Mesothelial cell of epicardium (in vitro differentiated cells): ENCODE measurements at places on chromosomes 2 and 18. TPM values are rescaled to one million over a fixed set of nuclear protein-coding genes. Genes with fewer than 3 reads are reported as not detected.
A peak's percentile ranks its signal among the peaks of the same experiment; 100 is the strongest.

GRCh38 chr2:25000503-25001324 lies 29.0 kb upstream of the DNAJC27 start:
- no peak for DNase-seq

The NEB gene
- 0.92 to 1.2 TPM (median 1.1 TPM) in 3 replicates for total RNA-seq

GRCh38 chr18:11909061-11909455 lies 941 bp upstream of the MPPE1 start:
- DNase-seq, result no peak

GRCh38 chr2:105324732-105325131 lies 4.8 kb downstream of the TGFBRAP1 start:
- no peak for DNase-seq

The ABHD1 gene
- total RNA-seq, result 0.95 to 1.5 TPM (median 0.99 TPM) in 3 replicates

DNA sequence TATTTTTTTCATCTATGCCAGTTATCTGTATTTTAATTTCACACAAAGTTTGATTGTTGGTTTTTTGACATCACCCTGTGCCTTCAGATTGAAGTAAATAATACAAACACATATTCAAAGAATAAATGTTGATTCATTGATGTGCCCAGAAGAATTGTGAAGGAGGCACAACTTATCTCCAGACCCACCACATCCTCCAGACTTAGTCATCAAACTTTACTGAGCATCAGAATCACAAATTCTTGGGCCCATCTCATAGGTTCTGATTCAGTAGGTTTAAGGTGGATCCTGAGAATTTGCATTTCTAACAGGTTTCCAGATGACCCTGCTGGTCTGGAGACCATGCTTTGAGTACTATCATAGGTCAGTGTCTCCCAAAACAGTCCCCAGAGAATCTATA lies 82.8 kb upstream of the PIK3C3 start:
- DNase-seq, result no peak

The PLEKHH2 gene
- total RNA-seq, result 11.3 to 12.0 TPM (median 11.8 TPM) in 3 replicates

- DNase-seq, result no peak
These were observed 5.2 kb downstream of the GNLY start for GRCh38 chr2:85699325-85699724.

The ATG4B gene
- 125 to 135 TPM (median 133 TPM) in 3 replicates for total RNA-seq

GRCh38 chr18:64888956-64889355 lies 740.1 kb upstream of the LINC00305 start:
- no peak for DNase-seq

- DNase-seq, result no peak
These were observed 166.7 kb downstream of the ST6GAL2 start for GRCh38 chr2:106719222-106719621.

- DNase-seq, result no peak
These were observed 81.9 kb upstream of the SERPINE2 start for GRCh38 chr2:224120986-224121385.

The BABAM2 gene
- 36.3 to 45.6 TPM (median 43.5 TPM) in 3 replicates for total RNA-seq

- no peak for DNase-seq
These were observed 77.0 kb upstream of the CNGA3 start for GRCh38 chr2:98269274-98269673.

- no peak for DNase-seq
These were observed 46.4 kb upstream of the MTCL1 start for GRCh38 chr18:8658858-8659485.

The BUB1 gene
- total RNA-seq, result 20.2 to 21.2 TPM (median 21.2 TPM) in 3 replicates

- no peak for DNase-seq
These were observed 18.4 kb upstream of the SPRED2 start for GRCh38 chr2:65450810-65451209.

The ASIC4 gene
- total RNA-seq, result 0.98 to 1.4 TPM (median 1.1 TPM) in 3 replicates

DNA sequence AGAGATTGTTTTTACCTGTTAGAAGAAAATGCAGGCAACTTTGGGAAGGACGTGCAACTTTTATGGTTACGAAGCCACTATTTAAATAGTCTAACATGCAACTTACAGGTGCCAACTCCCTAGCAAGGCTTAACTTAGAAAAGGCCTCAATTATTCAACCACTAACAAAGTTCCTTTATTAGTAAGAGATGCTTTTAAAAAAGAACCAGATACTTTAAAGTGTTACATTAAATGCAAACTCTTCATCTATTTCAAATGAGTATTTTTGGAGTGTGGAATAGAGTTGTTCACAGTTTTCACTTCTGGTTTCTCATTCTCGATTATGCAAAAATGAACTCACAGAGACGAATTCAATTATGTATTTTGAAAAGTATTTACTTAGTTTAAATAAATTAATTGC lies 51.7 kb downstream of the PELI1 start:
- DNase-seq, result no peak

DNA sequence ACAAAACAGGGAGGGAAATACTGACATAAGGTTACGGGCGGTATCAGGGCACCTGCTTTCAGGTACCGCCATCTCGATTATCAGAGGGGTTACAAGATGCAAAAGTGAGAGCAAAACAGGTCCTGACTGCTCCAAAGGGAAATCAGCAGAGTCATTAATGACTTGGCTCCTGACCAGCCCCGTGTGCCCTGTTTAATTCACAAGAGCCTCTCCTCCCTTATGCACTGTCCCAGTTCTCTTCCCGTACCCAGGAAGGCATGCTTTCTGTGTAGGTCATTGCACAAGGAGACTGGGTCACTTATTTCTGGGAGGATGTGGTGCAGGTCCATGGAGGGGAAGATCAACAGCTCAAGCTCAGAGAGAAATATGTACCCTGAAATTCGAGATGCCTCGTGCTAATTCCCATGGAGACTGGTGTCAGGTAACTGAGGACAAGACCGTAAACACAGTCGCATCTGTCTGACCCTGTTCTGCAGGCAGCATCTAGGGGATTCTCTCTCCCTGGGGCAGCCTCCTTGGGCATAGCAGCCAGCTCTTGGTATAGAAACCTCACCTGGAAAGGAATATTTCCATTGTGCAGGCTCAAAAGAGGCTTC lies 79.9 kb downstream of the HNRNPLL start:
- no peak for DNase-seq

DNA sequence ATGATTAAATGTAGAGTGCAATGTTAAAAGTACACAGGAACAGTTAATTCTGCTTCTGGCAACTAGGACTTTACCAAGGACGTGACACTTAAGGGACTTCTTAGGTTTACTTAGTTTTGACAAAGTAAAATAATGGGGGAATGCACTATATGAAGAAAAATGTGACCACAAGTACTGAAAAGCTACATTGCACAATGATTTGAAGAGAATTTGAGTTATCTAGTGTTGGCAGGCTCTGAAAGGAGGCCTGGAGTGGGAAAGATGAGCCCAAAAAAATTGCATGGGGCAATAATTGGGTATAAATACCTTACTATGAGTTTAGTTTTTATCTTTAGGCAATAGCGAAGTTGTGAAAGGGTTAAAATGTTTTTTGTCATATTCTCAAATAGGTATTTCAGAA lies 173.7 kb downstream of the DOK6 start:
- no peak for DNase-seq

The SH3RF3 gene
- 2.5 to 2.8 TPM (median 2.7 TPM) in 3 replicates for total RNA-seq

The SERPINB2 gene
- 1.00 to 1.4 TPM (median 1.2 TPM) in 3 replicates for total RNA-seq

The WIPF1 gene
- total RNA-seq, result 19.0 to 21.1 TPM (median 20.6 TPM) in 3 replicates

- DNase-seq, result no peak
These were observed 82.0 kb upstream of the RANBP2 start for GRCh38 chr2:108637304-108637669.

The MRO gene
- total RNA-seq, result 0.18 to 0.40 TPM (median 0.29 TPM) in 3 replicates

DNA sequence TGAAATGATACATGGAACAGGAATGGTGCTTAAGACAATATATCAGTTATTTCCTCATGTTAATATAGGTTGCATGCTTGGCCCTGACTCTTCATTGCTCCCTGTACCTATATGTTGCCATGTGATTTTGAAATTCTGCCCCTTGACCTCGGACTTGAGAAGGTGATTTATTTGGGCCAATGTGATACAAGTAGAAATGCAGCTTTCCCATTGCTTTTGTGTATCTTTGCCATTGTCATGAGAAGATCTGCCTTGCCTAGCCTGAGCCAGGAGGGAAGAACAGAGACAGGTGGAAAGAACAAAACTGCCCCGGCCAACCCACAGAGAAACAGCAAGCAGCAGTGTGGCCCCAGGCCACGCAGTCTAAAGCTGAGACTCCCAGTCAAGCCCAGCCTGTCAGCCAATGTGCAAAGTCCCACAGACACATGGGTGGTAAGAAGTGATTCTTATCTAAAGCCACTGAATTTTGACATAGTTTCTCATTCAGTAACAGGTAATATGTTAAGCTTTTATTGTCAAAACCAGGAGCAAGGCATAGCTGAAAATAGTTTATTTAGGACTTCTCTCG lies 245.7 kb upstream of the RND3 start:
- no peak for DNase-seq

DNA sequence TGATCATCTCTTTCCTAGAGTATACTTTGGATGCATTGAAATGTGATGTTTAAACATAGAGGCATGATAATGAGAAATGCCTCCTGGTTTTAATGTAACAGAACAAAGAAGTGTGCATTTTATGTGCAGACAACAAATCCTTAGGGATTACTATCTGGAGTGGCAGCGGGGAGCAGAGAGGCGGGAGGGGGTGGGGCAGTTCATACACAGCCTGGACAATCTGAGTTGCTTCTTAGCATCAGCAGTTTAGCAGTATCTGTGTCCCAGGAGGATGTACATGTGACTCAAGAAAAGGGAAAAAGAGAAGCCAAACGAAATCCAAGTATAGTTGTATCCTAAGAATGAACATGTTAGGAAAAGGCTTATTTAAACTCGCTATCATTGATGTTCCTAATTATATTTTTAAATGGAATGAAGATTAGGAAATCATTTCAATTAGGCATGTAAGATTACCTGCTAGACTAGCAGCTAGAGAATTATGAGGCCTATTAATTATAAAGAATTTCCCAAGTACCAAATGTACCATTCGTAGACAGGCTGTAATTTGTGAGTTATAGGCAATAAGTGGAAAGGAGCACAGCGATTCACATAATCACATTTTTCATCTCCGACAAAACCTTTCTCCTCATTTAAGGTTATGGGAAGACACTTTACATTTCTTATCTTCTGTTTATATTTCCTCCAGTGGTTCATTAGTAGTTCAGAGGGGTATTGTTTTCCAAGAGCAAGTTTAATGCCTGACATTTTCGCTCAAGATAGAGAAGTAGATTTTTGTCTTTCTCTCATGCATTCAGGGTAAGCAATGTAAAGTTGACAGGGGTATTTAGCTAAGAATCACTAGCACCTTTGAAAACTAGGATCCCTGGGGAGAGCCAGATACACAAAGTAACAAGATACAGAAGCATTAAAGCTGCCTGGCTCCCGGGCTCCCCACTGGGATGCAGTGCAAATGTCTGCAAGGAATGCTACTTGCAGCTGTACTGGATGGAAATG lies 141.3 kb upstream of the NOSTRIN start:
- DNase-seq, result no peak

DNA sequence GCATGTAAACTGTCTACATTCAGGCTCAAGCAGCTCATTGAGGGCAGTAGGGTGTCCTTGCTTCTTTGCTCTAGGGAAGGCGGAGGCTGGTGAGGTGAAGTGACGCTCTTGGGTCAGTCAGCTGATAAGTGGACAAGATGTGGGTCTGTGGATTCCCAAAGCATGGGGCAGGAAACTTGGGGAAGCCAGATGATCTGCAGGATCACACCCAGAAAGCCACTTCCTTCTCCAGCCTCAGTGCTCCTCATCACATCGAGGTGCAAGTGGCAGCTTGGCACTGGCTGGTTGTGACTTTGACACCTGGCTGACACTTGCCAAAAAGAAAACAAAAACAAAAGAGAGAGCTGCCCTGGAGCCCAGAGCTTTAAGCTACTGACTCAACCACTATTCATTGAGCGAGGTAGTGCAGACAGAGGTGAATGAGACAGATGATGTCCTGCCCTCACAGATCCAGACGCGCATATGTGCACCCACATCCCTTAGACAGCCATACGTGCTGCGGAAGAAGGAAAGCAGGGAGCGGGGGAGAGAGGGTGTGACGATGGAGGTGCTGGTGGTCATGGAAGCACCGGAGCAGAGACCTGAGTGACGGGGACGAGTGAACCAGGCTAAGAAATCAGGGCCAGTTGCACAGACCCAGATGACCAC lies 3.1 kb upstream of the CIB4 start:
- no peak for DNase-seq

DNA sequence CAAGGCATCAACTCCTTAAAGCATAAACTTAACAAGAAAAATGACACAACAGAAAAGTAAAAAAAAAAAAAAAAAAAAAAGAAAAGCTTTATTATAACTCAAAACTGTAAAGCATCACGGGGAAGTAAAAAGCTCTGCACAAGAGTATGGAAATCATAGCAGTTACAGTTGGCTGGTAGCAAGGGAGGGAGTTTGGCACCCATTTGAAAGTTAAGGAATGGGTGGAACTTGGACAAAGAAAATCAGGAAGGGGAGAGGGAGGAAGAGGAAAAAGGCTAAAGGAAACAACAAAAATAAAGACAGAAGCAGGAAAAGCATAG lies 8.6 kb downstream of the KLF7 start:
- no peak for DNase-seq

GRCh38 chr2:42196403-42197267 lies 27.5 kb downstream of the EML4 start:
- DNase-seq, result no peak

DNA sequence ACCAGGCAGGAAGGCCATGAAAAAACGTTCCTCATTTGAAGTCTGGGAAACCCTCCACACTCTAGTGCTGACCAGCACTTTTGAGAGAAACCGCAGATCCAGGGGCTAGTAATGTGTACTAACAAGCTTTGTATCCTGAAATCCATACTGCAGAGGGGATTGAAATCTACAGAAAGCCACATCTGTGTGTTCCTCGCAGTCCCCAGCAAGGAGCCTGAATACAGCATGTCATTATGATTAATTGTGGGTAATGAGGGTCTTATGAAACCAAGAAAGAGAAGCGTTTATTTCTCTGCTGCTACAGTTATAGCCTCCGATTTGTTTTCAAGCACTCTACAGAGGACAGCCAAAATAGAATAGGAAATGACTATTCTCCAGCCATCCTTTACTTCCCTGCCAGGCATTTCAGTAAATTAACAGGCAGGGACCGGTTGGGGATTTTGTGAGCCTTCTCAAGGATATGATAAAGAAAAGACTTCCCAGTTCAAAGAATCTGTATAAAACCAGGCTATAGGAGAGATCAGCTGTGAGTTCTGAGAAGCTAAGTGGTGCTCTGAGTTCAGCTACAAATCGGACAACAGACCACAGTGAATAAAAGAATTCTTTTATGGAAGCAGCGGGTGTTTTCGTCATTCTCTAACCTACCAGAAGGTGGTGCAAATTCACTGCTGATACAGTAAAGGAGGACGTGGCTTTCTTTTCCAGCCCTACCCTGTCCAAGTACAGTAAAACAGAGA lies 133.4 kb downstream of the INSIG2 start:
- DNase-seq, result peak; percentile 54

- no peak for DNase-seq
These were observed 157.3 kb downstream of the CDCA7 start for GRCh38 chr2:173511942-173512341.

- DNase-seq, result no peak
These were observed 112.0 kb downstream of the MBP start for GRCh38 chr18:77020561-77020960.

GRCh38 chr2:7618031-7618430 lies 700.8 kb downstream of the RNF144A start:
- DNase-seq, result no peak

The MC2R gene
- total RNA-seq, result not detected in 3 replicates

GRCh38 chr18:37122877-37123276 lies 293.9 kb downstream of the KIAA1328 start:
- no peak for DNase-seq
